ENCODE measurements at places on chromosomes 16 and 17.

- no peak for DNase-seq
These were observed 40.2 kb downstream of the CDRT15 start for GRCh38 chr17:14196377-14196997.

- no peak for DNase-seq
These were observed 26.0 kb upstream of the TMEM92 start for GRCh38 chr17:50248255-50248654.

DNA sequence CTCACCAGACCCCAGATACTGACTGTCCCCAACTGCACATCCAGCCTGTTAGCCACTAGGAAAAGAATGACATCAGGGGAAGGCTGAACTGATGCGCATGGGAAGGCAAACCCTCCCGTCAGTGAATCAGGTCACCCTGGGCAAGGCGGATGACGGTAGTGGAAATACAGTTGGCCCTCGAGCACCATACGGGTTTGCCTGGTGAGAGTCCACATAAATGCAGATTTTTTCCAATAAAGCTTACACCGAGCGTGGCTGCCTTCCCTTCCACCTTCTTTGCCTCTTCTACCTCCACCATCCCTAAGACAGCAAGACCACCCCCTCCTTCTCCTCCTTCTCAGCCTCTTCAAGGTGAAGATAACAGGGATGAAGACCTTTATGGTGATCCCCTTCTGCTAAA lies 236.1 kb upstream of the TNRC6C start:
- no peak for DNase-seq

- no peak for DNase-seq
These were observed 398.7 kb upstream of the C16orf82 start for GRCh38 chr16:26668026-26668425.

DNA sequence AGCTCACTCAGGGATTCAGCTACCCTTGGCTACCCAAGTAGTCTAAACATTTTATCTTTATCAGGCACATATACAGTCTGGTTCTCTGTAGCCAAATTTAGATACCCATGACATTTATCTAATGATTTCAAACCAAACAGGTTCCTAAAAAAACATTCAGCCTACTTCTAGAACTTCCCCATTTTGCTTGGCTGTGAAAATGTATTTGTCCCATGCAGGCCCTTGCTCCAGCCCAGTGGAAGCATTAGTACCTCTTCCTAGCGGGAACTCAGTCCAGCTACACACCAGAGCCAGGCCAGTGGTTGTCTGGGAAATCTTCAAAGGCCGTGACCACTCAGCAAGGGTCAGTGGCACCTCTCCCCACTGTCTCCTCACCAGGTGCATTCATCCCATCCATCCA lies 26.2 kb upstream of the NAGLU start:
- DNase-seq = no peak
